AML-193 (cell line): ENCODE measurements at places on chromosomes 5 and 9.

DNA sequence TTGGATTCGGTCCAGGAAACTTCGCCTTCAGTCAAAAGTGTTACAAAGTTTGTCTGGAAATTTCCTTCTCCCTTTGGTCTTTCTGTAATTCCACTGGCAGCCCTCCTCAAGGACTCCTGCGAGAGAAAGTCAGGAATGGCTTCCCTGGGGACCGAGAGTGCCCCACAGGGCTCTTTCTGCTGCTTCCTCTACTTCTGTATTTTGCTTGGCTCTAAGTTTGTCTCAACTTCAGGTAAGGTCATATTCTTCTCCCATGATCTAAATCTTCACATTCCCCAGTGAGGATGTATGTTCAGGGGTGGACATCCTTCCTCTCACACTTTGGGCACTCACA lies 10.3 kb upstream of the RIOK2 start:
- no peak for DNase-seq

- no peak for DNase-seq
Observed at GRCh38 chr5:174664180-174664850, 60.1 kb upstream of the MSX2 start.

DNA sequence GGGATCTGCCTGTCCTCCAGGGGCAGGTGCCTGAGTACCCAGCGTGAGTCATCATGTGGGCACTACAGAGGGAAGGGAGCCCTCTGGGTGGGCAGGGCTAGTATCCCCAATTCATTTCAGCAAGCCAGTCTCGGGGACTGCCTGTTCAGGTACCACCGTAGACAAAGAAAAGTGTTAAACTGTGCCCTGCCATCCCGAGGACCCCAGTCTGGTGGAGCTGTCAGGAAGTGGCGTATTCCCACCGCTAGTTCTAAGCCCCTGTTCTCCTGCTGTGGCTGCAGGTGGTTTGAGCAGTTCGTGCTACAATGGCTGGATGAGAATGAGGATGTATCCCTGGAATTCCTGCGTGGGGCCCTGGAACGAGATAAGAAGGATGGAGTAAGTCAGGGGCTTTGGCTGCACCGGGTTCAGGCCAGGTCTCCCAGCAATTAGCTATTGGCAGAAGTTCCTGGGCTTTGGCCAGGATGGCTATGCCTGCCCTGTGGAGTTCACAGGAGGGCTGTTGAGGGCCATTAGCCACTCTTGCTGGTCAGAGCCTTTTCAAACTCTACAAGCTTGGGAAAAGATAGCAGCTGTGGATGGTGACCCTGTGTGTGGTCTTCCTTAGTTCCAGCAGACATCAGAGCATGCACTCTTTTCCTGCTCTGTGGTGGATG lies 93.2 kb upstream of the RUSC2 start:
- no peak for DNase-seq

DNA sequence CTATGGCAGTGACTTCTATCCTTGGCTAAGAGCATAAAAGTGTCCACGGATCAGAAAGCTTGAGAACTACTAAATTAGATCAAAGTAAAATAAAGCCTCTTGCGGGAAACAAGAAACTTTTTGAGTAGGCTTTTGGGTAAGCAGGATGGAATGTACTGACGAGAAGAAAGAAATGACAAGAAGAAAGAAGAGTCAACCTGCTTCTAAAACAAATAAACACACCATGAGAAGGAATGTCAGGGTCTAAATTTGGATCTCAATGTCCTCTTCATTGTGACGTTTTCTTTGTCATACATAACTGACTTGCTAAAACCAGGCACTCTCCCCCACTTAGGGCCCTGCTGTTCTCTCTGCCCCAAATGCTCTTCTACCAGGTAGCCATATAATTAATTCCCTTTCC lies 290.1 kb upstream of the PTGER4 start:
- no peak for DNase-seq

DNA sequence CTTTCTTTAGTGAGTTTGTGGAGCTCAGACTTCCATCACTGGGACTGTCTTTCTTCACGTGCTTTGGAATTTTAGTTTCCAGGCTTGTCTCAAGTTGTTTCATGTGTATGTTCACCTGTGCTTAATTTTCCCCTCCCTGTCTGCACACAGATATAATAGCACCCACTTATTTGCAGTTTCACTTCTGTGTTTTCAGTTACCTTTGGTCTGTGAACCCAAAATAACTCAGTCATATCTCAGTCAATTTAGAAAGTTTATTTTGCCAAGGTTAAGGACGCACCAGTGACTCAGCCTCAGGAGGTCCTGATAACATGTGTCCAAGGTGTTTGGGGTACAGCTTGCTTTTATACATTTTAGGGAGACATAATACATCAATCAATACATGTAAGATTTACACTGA lies 330.4 kb downstream of the ICE1 start:
- no peak for DNase-seq

GRCh38 chr9:133735415-133735775 lies 2.8 kb downstream of the SARDH start:
- DNase-seq = no peak

- no peak for DNase-seq
Observed at GRCh38 chr5:72347801-72348308, 27.7 kb downstream of the PTCD2 start.

GRCh38 chr9:127030814-127031740 lies 91.4 kb downstream of the ANGPTL2 start:
- no peak for DNase-seq

DNA sequence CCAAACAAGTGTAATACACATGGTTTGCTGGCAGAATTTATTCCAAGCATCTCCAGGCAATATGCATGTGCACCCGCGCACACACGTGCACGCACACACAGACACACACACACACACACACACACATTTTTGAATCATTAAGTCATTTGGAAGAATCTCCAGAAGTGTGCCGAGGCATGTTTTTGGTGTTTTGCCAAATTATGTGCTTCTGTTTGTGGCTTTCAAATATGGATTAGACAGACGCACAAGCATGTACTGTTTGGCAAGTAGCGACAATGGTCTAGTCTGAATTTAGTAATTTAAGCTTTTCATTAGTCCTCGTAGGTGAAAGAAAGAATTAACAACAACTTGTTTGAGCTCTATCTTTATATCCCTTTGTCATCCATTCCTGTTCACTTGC lies 36.7 kb downstream of the NFIB start:
- no peak for DNase-seq

DNA sequence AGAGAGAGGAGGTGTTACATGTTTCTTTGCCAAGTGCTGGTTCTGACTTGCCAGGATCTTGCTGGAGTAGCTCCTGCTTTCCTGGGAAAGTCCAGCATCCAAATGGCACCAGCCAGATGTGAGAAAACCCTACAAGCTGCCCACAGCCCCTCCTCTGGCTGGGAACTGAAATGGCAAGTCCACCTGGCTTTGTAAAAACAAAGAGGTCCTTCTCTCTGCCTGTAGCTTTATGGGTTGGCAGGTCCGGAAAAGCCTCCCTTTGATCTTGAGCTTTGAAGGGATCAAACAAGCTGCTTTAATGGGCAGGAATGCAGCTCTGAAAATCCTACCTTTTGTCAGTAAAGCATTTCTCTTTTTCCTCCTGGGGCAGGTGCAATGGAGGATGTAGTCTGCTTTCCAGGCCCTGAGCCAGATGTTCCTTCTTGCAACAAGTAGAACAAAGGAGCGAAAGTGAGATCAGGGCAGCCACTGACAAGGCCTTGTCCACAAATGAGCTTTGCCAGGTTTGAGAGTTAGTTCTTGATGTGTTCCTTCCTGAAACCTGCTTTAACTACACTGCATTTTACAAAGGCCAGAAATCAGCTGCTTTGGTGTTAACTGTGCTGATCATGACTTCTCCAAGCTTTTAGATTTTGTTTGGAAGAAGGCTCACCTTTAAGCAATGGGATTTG lies 456.7 kb downstream of the ZNF608 start:
- no peak for DNase-seq

GRCh38 chr9:104069288-104069687 lies 24.8 kb upstream of the SMC2 start:
- no peak for DNase-seq
